ENCODE measurements at places on chromosomes 11 and 22.

DNA sequence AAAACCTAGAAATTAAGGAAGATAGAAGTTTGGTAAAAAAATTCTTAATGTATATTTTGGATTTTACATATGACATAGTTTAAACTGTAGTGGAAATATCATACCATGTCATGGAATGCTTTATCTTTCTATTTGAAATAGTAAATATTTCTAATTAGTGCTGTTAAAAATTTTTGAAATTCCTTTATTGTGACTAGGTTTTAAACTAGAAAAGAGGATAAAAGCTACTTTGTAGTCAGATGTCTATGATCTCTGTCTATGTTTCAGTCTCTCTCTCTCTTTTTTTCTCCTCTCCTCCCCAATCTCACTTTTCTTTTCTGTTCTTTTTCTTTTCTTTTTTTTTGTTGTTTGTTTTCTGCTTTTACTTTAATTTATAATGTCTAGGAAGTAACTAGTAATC, 226.2 kb downstream of the TMEM135 start:
- DNase-seq = no peak

GRCh38 chr11:17931595-17931994, 81.3 kb downstream of the SERGEF start:
- DNase-seq = no peak

DNA sequence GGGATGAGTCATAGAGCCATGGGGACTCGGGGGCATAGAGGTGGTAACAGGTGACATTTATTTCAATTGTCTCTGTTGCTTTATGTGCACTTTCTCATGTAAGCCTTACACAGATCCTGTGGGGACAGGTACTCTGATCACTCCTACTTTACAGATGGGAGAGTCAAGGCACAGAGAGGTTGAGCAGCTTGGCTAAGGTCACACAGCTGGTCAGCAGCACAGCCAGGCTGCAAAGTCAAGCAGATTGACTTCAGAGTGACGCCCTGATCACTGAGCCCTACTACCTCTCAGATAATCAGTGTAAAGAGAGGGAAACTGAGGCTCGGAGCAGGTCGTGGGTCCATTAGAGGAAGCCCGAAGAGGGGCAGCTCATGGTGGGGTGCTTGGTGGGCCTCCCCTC, 3.5 kb downstream of the TMPRSS6 start:
- DNase-seq = no peak

DNA sequence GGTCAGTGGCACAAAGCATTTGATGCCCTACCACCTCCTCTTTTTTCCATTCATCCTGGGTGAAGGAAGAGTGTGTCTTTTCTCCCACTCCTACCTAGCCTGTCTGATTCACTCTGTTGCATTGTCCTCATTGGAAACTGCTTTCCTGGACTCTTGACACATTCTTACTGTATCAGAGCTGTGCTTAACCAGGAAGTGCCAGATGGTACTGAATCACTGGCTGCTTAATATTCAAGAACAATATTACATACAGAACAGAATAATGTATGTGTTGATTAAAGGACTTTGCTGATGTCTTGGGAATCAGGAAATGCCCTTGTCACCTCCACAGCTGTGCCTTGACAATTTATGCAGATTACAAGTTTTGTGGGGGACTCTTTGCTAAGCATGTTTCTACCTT, 44.4 kb downstream of the SVIP start:
- no peak for DNase-seq

DNA sequence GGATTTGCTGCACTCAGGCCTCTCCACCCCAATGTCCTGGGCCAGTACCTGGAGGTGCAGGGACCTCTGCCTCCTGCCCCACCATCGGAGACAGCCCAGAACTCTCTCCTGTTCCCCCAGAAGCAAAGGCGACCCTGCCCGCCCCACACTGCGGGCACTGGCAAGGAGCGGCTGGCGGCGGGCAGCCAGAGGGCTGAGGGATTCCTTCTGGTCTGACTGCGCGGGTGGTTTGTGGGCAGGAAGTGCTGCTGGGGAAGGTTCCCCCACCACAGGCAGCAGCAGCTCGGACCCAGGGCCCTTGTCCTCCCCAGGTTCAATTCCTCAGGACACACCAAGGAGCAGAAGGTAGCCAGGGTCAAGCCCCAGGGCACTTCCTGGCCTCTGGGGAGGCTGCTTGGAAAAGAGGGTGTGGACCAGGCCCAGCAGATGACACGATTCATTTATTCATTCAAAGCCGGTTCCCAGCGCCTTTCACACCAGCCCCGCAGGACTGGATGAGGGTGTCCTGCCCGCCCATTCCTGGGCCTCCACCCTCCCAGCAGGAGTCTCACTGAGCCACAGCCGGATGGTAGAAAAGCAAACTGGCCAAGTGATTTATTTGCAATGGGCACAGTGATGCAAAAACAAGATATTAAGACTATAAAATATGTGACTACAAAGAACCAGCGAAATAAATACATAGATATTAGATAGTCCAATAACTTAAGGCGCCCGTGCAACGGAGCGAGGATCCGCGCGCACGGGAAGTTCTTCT, 1.2 kb downstream of the PHLDA2 start:
- DNase-seq = peak; percentile 34

DNA sequence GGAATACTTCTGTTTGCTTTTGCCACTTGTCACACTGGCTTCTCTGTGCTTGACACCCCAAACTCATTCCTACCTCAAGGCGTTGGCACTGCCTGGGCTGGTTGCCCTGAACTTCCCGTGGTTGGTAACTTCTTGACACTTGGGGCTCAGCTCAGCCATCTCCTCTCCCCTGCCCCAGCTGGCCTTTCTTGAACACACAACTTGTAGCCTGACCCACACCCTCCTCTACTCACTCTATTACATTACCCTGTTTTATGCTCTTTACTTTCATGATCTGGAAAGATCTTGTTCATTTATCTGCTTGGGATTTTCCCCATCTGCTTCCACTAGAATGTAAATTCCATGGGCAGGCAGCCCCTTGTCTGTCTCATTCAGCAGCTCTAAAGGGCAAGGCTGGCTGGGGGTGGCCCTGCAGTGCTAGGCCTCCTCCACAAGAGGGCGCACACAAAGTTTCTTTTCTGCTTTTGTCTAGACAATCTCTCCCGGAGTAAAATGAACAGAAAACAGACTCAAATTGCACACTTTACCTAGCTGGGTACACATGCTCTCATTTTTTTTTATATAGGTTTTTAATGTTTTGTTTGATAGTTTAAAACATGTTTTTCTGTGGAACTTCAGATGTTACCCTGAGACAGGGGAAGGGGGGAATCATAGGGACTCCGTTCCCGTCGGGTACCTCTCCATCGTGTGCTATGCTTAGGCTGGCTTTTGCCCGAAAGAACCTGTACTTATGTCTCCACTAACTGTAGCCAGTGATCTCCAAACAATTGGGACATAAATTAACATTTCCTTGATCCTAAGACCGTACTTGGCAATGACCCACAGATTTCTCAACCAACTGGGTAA, 16.4 kb upstream of the MRGPRX2 start:
- DNase-seq = peak; percentile 10

DNA sequence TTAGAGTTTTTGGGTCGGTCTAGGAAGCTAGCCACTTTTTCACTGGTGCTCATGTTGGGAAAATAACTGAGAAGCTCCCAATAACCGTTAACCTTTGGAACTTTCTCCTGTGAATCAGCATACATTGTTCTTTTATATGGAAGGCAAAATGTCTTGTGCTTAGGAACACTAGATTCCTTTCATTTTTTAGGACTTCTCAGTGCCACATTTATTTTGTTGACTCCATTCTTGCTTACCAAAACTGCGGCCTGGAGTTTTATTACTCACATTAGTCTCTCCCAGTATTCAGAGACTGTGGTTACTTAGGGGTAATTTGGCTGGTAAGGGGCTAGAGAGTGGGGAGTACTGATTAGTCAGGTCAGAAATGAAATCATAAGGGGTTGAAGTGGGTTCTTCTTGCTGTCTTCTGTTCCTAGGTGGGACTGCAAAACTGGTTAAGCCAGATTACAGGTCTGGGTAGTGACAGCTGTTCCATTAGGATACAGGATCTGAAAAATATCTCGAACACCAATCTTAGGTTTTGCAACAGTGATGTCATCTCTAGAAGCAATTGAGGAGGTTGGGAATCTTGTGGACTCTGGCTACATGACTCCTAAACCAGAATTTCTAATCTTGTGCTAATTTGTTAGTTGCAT, 631.4 kb upstream of the LUZP2 start:
- no peak for DNase-seq

DNA sequence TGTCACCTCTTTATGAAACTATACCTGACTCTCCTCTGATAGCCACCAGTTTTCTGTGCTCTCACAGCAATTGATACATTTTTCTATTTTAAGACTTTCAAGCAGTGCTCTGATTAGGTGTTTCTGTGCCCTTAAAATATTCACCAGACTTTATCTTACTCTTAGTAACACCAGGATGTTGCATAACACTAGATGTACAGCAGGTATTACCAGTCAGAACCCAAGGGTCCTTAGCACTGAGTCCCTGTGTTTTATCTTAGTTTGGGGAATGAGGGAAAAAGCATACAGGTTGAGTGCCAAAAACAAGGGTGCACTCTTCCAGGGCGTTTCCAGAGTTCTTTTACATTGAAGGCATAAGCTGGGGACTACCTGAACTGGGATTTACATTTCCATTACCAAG, 51.4 kb downstream of the COPB1 start:
- DNase-seq = no peak

DNA sequence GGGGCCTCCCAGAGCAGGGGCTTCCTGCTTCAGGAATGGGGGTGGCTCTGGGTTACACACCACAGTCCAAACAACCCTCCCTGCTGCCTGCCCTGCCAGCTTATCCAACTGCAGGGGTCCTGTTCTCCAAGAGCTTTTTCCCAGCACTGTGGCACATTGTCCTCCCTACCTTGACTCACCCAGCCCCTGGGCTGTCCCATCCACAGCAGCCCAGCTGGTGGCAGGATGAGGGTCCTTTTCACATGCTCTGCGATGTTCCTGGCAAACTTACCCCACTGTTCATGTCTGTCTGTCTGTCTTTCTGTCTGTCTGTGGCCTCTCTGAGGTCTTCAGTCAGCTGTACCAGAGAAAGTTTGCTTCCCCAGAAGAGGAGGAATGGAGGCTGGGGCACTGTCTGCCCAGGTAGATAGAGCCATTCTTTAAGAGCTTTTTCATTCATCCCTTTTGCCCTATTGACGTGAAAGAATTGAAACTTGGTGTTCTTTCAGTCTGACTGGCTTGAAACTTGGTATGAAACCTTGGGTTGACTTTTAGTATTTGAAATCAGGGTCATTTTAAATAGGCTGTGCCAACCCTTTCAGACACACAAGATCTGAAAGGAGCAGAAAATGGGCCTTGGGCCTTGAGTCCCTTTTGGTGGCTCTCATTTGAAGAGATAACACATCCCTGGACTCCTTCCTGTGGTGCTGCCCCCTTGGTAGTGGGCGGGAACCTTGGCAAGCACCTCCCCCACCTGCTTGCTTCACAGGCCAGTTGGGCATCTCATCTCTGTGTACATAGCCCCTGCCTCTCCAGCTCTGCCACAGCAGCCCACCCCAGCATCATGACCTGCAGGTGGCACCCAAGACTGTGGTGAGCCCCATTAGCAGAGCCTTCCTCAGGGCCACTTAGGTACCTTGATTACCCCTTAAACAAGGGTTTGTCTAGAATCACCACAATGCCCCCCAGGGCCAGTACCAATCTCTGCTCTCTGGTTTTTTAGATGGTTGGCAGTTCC, 74.6 kb upstream of the SUSD2 start:
- DNase-seq = no peak

DNA sequence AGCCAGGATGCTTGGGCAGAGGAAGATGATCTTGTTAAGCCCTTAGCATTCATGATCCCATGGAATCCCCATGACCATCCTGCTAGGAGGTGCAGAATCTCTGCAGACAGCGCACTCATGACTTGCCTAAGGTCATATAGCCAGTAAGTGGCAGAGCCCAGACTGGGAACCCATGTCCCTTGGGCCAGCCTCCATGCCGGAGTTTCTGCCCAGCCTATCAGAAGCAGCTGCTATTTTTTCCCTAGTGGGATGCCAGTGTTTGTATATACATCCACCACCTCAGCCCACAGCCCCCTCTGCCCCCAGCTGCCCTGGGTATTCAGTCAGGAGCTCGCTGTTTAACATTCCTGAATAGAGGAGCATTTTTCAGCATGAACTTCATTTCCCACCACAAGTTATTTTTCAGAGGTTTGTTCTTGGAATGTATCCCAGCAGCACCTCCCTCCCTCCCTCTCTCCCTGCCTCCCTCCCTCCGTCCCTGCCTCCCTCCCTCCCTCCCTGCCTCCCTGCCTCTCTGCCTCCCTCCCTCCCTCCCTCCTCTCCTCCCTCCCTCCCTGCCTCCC, 34.4 kb upstream of the SUSD2 start:
- DNase-seq = peak; percentile 86

GRCh38 chr11:62127941-62128770, 4.3 kb downstream of the INCENP start:
- DNase-seq = no peak

- DNase-seq = no peak
Measured at GRCh38 chr11:26106726-26107125, 225.2 kb upstream of the ANO3 start.

- no peak for DNase-seq
Measured at GRCh38 chr22:25147642-25147928, 52.1 kb upstream of the CRYBB3 start.

DNA sequence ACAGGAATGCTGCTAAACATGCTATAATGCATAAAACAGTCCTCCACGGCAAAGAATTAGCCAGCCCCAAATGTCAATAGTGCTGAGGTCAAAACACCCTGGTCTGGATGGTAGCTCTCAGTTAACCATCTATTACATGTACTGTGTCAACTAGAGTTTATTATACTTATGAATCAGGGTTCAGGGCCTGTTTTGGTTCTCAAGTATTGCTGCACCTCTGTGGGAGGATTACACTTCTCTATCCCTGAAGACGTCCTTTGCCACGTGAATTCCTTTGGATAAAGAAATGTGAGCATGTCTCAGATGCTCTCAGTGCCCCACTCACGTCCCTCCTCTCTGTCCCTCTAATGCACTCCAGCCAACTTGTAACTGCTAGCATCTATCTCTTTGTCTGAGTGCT, 53.4 kb downstream of the SLC1A2 start:
- DNase-seq = no peak

DNA sequence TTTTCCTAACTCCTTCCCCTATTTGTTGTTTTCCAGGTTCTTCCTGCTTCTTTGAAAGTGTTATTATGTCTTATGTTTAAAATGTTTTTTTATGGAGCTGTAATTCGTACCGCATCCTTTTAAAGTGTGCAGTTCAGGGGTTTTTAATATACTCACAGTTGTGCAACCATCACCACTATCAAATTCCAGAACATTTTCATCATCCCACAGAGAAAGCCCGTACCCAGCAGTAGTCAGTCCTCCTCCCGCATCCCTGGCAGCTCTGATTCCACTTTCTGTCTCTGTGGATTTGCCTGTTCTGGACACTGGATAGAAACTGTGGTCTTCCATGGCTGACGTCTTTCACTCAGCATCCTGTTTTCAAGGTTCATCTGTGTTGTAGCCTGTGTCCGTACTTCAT, 73.7 kb downstream of the JAM3 start:
- peak; percentile 71 for DNase-seq

- peak; percentile 70 for DNase-seq
Measured at GRCh38 chr11:129364143-129364654, 11.4 kb upstream of the BARX2 start.

- DNase-seq = no peak
Measured at GRCh38 chr11:9310485-9311090, 3.8 kb downstream of the TMEM41B start.

All from fibroblast of gingiva (primary cell).